IPS DF 19.7 (cell line): ENCODE measurements at places on chromosomes 1 and 21.
A peak's percentile ranks its signal among the peaks of the same experiment; 100 is the strongest.

- peak; percentile 40 for DNase-seq
These were observed 1327.9 kb downstream of the BRINP3 start for GRCh38 chr1:189149547-189150375.

GRCh38 chr1:226649780-226650179 lies 89.3 kb downstream of the ITPKB start:
- no peak for DNase-seq

DNA sequence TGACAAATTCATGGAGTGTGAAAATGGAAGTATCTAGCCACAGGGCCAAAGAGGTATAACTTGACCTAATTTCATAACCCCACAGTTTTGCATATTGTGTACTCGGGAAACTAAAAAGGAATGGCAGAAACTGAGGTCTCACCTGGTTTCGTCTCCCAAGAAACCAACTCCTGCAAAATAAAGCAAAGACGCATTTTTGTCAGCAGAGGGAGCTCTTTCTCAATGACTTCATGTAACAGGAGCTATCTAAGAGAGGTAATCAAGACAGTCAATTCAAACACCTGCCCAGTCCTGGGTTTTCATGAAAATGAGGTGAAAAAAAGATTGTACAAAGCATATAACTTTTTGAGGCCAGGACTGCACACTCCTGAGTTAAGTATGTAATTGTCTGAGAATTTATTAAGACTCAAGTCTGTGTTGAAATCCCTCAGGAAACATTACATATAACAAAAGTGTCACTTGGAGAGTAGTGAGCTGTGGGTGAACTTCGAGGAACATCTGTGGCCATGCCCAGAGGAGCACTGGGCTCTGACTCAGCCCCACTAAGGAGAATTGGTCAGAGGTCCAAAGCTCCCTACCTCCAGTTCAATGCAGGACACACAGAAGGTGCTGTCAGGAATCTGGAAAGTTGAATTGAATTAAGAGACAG lies 17.6 kb downstream of the FCRL4 start:
- DNase-seq, result peak; percentile 45

DNA sequence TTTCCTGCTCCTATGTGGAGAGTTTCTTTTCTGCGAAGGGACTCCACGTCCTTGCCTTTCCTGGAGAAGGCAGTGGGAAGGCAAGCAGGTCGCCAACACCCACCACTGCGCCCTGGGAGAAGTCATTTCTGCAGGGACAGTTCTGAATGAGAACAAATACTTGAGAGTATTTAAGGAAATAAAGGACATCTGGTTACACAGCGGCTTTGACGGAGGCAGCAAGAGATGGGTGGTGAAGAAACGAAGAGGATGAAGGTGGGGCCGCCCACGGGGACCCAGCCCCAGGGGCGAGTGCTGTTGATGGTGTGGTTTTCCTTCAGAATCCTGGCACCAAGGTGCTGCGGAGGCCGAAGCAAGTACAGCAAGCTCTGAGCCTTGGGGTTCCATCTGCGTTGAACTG lies 75.5 kb downstream of the PSMG1 start:
- DNase-seq, result no peak

- DNase-seq, result no peak
These were observed 32.5 kb downstream of the LRRC3 start for GRCh38 chr21:44487831-44488230.

- DNase-seq, result no peak
These were observed 5.8 kb downstream of the SLC44A3 start for GRCh38 chr1:94825936-94826335.

DNA sequence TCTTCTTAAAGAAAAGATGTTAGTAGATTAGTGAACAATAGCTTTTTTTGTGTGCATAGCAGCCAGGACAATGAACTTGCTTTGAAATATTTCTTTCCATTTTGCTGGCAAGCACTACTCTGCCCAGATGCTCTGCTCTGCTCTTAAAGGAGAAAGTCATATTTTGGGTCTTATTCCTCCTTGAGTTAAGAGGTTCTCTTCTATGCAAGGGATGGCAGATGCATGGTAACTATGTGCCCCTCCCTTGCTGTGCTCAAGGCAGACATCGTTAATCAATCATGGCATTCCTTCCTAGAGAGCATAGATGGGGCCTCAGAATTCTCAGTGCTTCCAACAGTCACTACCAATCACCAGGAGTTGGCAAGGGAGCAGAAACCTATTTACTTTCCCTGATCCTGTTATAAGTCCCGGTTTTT lies 27.6 kb downstream of the NIPAL3 start:
- no peak for DNase-seq

GRCh38 chr1:53430779-53431178 lies 28.4 kb upstream of the DMRTB1 start:
- peak; percentile 99 for DNase-seq

DNA sequence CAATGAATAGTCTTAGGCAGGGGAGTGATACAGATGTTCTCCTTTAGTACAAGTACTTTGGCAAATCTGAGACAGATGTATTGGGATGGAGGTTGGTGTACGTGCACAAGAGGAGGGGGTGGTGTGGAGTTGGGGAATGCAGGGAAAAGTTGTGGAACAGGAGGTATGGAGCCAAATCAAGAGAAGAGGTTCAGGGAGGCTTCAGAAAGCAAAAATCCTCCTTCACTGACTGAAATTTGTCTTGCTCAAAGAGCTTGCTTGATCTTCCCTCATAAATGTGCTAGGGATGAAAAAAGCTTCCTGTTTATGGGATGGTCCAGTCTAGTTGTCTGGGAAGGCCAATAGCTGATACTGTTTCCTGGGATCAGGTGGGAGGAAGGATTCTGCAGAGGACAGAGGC lies 5.8 kb downstream of the RNF19B start:
- DNase-seq, result no peak

DNA sequence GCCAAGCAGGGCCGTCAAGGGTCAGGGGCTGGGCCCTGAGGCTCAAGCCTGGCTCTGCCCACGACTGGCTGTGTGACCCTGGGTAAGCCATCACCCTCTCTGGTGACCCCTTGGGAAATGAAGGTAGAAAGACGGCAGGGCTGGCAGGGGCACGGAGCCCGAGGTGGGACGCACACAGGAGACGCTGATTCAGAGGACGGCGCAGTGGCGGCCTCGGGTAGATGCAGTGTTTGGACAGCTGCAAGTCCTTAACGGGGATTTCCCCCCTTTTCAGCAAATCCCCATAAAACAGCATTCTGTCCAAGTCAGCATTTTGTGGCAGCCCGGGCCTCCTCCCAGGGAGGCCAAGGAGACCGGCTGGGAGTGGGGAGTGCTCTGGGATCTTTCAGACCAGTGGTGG lies 16.7 kb downstream of the COL8A2 start:
- DNase-seq, result no peak

DNA sequence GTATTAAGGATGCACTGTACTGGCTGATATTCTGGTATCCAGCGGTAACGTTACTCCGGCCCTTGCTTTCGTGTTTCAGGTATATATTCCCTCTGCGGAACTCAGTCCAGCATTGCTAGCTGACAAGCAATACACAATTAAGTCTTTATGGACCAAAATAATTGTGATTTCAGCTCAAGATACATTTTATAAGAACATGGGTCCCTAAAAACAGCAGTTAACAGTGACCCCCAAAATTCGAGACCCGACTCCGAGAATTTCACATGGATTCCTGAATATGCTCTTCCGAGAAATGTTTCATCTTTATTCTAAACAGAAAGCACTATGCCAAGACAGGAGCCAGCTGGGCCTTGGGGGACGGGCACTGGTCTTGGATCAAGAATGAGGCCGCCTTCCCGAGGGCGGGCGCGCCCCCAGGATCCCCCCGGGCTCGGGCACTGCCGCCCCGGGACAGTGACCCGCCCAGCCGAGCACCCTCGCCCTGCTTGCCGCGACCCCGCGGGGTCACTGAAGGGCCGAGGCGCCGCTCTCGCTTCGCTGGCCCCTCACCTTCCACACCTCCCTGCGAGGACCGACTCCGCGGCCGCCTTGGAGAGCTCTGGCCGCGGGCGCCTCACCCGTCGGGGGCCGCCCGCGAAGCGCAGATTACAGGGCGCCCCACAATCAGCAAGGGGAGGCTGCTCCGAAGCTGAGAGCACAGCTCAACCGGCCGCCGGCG lies 610 bp downstream of the SCYL3 start:
- no peak for DNase-seq

DNA sequence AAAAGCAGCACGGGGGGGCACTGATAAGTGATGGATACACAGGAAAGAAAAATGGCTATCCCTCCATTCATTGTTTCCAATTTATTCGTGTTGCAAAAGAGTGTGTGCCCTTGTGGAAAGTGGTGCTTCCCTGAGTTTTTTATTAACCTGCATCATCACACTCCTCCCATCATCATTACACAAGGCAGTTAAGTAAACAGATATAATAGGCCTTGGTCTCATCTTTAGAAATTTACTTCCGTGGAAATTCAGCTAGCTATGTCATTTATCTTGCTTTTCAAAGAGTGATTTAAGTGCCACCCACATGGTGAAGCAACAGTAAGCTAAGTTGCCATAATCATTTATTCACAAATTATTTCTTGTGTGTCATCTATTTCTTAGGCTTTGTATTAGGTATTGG lies 473.3 kb downstream of the NEGR1 start:
- DNase-seq, result no peak

GRCh38 chr1:94101613-94102525 lies 19.1 kb downstream of the ABCA4 start:
- DNase-seq, result no peak

DNA sequence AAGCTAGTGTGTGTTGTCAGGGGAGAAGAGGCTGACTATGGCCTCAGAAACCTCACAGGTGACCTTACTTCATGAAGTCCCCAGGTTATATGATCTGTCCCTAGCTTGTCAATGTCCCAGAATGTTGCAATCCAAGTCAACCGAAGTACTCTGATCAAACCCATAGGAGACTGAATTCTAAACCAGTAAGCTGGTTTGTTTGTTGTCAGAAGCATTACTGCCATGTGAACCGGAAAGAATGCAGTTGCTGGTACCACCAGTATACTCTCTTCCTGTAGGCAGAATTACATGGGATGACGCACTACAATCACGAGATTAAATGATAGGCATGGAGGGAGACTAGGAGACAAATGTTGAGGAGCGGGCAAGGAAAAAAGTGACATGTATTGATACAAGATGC lies 26.1 kb upstream of the MAN1A2 start:
- DNase-seq, result no peak

GRCh38 chr1:246772686-246773085 lies 48.5 kb downstream of the SCCPDH start:
- no peak for DNase-seq

GRCh38 chr1:2786329-2787162 lies 14.9 kb downstream of the TTC34 start:
- DNase-seq, result no peak

- DNase-seq, result no peak
These were observed 232.1 kb downstream of the DUSP10 start for GRCh38 chr1:221509575-221510355.

GRCh38 chr1:83055391-83056170 lies 943.4 kb downstream of the TTLL7 start:
- DNase-seq, result no peak

- no peak for DNase-seq
These were observed 43.2 kb upstream of the RUNX3 start for GRCh38 chr1:24973315-24973714.

- DNase-seq, result no peak
These were observed 930 bp downstream of the DHCR24 start for GRCh38 chr1:54885807-54886723.

GRCh38 chr1:64829411-64830029 lies 84.6 kb downstream of the RAVER2 start:
- DNase-seq, result no peak

GRCh38 chr1:101311146-101311920 lies 74.5 kb downstream of the S1PR1 start:
- DNase-seq, result no peak

GRCh38 chr1:119779869-119780356 lies 11.2 kb upstream of the HMGCS2 start:
- DNase-seq, result no peak

DNA sequence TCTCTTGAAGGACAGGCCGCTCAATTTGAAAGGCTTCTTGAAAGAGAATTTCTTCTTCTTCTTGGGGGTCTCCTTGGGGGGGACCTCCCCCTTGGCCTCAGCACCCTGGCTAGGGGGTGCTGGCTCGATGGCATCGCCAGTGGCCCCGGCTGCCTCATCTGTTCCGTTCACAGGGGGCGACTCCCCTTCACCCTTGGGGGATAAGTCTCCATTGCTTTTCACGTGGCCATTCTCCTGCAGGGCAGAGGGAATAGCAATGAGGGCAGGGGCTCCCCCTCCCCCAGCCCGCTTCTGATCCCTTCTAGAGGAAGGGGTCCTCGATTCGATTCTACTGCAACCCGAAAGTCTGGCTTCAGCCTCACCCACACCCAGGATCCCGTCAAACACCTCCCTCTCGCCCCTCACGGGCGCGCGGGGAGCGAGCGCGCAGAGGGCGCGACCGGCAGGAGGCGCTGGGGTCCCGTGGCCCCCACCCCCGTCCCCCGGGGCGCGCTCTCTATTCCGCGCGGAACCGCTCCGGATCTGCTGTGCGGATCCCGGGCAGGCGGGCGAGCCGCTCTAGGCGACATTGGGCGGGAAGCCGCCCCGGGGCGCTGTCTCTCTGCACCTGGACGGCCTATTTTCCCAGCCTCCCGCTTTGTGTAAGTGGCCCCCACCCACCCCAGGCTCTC lies 1.0 kb downstream of the MARCKSL1 start:
- no peak for DNase-seq

- no peak for DNase-seq
These were observed 36.6 kb downstream of the HIVEP3 start for GRCh38 chr1:41882068-41882477.

- DNase-seq, result no peak
These were observed 24.0 kb downstream of the TENT5C start for GRCh38 chr1:117629625-117630422.

DNA sequence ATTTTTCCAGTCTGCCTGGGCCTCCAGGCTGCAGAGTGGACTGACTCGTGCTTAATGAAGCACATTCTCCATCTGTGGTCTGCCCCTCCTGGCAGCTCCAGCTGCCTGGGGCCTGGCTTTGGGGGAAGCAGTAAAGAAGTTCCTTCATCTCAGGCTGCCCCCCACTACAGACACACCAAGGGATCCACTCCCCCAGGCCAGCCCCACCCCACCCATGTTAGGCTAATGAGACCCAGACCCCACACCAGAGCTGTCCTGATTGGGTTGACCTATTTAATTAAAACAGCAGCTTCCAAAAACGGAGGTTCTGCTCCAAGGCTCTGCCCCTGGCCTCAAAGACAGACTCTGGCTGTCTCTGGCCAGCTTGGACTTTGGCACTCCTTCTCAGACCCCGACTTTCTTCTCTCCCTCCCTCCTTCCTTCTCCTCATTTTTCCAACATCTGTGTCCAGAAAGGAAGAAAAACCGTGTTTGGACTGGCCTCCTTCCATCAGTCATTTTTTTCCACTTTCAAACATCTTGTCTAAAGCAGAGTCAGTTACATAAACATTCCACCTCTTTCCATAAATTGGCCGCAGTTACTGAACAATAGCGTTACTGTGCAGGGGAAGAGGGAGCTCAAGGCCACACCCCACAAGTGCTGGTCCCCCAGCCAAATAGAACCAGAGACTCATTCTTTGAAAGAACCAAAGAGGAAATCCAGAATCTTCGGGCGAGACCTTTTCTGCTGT lies 29.7 kb downstream of the SERTAD4 start:
- DNase-seq, result no peak
